ENCODE measurements at places on chromosomes 2 and 18. TPM values are rescaled to one million over a fixed set of nuclear protein-coding genes. Genes with fewer than 3 reads are reported as not detected.

Gene CAPG
- 61.2 TPM for total RNA-seq

Gene FBXO41
- 0.41 TPM for total RNA-seq

DNA sequence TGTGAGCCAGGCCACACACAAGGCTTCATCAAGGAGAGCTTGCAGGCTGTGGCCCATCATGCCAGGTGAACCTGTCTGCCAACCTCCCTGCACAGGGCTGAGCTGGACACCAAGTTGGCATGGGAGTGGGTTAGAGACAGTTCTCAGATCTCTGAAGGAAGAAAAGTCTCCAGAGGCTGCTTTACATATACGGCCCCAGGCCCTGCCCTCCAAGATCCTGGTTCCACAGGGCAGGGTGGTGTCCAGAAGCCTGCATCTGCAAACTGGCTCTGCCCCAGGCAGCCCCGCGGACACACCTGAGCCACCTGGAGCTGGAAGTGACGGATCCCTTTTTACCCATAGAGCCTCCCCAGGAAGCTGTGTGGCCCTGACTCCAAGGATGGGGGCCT lies 24.2 kb upstream of the HES6 start:
- DNase-seq: no peak

GRCh38 chr2:43054367-43054766 lies 172.0 kb downstream of the ZFP36L2 start:
- DNase-seq: peak; percentile 51

GRCh38 chr18:5456577-5457461 lies 87.0 kb downstream of the EPB41L3 start:
- peak; percentile 52 for DNase-seq

Gene NEU2
- total RNA-seq: not detected

GRCh38 chr2:203802342-203803052 lies 65.1 kb upstream of the CTLA4 start:
- no peak for DNase-seq

Gene HES6
- total RNA-seq: 22.1 TPM

DNA sequence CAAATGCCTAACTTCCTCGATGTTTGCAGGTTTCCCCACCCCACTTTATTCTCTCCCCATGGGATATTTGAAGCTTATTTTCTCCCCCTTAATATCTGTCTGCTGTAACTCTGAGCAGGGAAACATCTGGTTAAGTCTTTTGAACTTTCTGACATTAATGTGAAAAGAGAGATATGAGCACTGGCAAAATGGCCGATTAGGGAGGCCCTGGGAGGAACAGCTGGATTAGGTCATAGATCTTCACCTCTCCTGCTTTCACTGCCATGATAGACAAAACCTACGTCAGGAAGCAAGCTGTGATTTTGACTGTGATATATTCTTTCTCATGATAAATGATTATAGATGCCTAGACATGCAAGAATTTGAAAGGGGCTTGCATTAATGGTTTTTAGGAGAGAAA lies 43.6 kb downstream of the LYPD6B start:
- DNase-seq: no peak

DNA sequence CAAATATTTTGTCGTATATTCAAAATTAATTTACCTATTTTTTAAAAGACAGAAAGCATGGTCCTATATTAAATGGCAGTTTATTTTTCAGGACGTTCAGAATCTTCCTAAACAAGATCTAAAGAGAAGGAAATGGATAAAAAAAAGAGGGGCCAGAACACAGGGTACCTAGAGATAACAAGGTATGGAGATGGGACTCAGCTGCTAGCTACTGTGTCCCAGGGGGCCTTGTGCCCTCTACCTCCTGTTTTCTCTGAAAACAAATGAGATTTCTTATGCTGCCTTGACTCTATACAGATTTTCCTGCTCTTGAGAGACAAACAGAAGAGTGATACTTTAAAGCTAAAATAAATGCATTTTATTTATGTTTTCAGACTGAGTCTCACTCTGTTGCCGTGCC lies 9.3 kb downstream of the PRKD3 start:
- no peak for DNase-seq

Gene M1AP
- total RNA-seq: 4.6 TPM

GRCh38 chr2:65040400-65041261 lies 15.6 kb upstream of the CEP68 start:
- peak; percentile 89 for DNase-seq

GRCh38 chr2:101360232-101360631 lies 27.1 kb downstream of the CREG2 start:
- no peak for DNase-seq

Gene SLC9A2
- 2.4 TPM for total RNA-seq

- peak; percentile 32 for DNase-seq
Measured at GRCh38 chr2:42713920-42714319, 50.0 kb downstream of the OXER1 start.

DNA sequence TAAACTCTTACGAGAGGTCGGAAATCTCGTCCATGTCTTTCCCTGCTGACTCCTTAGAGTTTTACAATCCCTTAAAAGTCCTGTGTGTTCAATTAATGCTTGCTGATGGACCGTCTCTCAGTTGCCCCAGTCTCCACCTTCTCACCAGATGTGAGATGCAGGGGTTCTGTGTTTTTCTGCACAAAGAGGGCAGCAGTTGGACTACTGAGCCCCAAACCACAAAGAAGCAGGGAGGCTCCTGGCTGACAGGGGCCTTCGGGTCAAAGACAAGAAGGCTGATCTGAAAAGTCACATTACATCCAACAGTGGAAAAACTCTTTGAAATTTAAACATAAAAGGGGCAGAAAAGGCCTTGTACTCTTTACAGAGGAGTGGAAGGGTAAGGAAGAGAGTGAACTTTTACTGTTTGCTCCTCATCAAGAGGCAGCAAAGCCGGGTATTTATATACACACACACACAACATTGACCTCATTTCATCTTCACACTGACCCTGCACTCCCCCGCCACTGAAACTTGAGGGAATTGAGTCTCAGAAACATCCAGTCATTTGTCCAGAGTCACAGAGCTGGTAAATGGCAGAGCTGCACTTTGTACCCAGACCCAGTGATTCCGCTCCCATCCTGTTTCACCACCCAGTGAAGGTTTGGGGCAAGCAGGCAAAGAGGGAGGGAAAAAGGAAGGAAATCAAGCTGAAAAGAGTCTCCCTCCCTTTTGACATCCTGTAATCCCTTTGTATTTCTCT lies 23.7 kb downstream of the MRPL33 start:
- DNase-seq: no peak

GRCh38 chr18:50097702-50098101 lies 97.2 kb downstream of the MYO5B start:
- no peak for DNase-seq

- DNase-seq: no peak
Measured at GRCh38 chr18:10404168-10404567, 50.3 kb upstream of the APCDD1 start.

DNA sequence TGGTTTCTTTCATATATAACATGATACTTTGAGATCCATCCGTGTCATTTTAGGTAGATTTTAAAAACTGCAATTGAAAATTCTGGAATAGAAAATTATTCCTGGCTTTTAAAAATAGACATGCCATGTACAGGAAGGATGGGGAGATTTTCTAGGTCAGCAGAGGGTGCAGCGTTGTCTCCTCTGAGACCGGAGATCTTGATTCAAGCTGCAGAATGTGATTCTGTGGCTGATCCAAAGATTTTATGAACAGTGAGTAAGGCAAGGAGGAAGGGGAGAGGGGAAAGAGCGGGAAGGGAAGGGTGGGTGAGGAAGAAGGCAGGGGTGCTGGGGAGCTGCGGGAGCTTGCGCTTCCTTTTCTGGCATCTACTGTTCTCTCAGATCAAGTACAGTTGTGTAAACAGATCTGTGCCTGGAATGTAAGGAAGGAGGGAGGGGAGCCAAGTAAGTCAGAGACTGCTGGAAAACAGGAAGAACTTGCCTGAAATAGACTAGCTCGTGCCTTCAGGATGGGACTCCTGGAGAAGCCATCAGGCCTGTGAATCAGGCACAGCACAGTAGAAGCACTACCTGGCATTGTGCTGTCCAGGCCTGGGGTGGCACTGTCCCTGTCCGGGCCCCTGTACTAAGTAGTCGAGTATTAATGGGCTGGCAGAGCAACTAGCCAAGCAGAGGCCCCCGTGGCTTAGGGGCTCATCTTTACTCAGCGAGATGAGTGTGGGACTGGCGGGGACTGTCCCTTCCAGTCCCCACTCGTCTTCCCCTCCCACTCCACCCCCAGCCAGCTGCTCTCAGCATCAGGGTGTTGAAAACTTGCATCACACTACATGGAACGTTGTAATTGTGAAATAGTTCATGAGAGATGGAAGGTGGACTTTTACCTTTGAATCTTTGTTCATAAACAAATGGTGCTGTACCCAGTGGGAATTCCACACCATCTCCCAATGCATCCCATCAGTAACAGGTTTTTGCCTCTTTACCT lies 163.5 kb downstream of the UXS1 start:
- peak; percentile 92 for DNase-seq

Gene GTF2A1L
- 5.0 TPM for total RNA-seq

Gene TANC1
- 53.3 TPM for total RNA-seq

Gene TUBA4B
- not detected for total RNA-seq

GRCh38 chr2:215728504-215729065 lies 284.8 kb downstream of the MREG start:
- no peak for DNase-seq

- DNase-seq: no peak
Measured at GRCh38 chr18:71134122-71134521, 845.3 kb downstream of the SOCS6 start.

DNA sequence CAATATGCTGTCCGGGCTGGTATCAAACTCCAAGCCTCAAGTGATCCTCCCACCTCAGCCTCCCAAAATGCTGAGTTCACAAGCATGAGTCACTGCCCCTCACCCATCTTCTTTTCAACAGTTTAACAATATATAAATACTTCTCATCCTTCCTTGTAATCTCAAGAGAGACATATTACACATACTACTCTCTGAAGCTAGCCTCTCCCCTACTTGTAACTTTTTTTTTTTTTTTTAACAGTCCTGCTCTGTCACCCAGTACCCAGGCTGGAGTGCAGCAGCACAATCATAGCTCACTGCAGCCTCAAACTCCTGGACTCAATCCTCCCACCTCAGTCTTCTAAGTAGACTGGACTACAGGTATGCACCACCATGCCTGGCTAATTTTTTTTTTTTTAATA lies 5.7 kb downstream of the GFPT1 start:
- no peak for DNase-seq

DNA sequence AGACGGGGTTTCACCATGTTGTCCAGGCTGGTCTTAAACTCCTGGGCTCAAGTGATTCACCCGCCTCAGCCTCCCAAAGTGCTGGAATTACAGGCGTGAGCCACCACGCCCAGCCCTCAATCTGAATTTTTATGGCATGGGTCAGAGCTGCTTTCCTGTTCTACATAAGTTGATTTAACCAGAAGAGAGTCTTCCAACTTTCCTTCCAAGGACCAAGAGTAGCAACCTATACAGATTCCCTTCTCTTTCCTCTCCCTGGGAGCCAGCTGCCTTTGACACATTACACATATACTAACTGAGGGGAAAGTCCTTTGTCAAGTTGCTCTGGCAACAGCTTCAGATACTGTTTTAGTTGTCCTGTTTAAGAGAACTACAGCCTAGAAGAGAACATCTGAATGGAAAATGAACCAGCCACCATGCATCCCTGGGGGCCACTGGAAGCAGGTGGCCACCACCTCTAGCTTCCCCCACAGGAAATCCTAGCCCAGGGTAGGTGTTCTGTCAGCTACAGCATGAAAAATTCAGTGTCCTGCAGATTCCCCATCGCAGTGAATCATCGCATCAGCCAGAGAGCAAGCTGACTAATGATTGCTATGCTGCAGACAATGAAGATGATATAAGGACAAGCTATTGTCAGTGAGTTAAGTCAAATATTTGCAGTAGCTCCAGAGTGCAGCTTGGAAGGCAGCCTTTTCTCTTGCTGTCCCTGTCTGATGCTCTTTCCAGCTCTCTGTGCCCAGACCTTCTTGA lies 62.9 kb downstream of the POMC start:
- DNase-seq: no peak

Gene CNDP1
- not detected for total RNA-seq

DNA sequence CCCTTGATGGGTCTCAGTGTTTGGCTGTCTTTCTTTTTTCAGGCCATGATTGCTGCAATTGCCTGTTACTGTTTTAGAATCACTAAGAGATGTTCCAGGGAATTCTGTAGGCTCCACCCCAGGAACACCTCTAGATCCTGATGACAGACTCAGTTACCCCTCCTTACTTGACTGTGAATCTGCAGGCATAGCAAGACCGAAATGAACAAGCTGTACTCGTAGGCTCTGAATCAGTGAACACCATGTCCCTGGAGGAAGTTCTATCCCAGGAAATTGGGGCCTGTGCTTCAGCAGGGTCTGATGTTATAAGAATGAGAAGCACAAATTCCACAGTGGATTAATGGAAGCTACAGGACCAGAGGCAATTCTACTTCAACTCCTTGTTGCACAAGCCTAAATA lies 148.6 kb downstream of the COPS8 start:
- DNase-seq: no peak

Gene RGPD3
- total RNA-seq: 1.1 TPM

Gene DHRS9
- total RNA-seq: 1.6 TPM

GRCh38 chr2:206423147-206423546 lies 20.2 kb upstream of the ADAM23 start:
- no peak for DNase-seq

DNA sequence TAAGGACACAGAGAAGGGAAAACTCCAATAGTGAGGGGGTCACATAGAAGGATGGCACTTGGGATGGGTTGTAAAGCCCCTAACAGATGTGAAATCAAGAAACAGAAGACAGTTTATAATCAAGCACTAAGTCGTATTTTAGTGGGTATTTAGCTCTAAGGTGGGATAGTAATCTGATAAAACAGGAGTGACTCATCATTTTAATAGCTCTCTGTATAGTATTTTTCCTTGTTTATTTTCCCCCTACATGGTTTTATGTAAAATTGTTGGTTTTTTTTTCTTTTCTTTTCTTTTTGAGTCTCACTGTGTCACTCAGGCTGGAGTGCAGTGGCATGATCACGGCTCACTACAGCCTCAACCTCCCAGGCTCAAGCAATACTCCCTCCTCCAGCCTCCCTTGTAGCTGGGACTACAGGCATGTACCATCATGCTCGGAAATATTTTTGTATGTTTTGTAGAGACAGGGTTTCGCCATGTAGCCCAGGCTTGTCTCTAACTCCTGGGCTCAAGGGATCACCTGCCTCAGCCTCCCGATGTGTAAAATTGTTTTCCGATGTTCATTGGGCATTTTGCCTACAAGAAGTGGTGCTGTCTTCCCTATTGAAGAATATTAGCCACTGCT lies 142.6 kb upstream of the SERPINE2 start:
- DNase-seq: no peak

- DNase-seq: no peak
Measured at GRCh38 chr2:135657806-135658582, 83.7 kb upstream of the UBXN4 start.

DNA sequence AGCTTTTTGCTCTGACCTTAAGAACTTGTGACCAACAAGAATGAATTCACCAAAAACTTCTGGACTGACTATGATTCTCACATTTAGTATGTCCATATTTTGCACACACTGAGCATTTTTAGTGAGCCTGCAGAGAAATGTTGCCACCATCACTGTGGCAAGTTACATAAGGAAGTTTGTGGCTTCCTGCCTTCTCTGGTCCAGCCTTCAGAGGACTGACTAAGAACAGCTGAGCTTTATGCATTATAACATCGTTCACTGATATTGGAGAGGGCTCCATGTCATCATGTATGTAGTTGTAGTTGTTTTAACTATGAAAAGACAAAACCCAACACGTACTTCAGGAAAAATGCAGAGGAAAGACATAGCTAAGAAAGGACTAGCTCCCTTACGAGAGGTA lies 218.0 kb upstream of the CRIM1 start:
- DNase-seq: no peak
